Epithelial cell of esophagus (primary cell): ENCODE measurements at places on chromosomes 3 and 15.

DNA sequence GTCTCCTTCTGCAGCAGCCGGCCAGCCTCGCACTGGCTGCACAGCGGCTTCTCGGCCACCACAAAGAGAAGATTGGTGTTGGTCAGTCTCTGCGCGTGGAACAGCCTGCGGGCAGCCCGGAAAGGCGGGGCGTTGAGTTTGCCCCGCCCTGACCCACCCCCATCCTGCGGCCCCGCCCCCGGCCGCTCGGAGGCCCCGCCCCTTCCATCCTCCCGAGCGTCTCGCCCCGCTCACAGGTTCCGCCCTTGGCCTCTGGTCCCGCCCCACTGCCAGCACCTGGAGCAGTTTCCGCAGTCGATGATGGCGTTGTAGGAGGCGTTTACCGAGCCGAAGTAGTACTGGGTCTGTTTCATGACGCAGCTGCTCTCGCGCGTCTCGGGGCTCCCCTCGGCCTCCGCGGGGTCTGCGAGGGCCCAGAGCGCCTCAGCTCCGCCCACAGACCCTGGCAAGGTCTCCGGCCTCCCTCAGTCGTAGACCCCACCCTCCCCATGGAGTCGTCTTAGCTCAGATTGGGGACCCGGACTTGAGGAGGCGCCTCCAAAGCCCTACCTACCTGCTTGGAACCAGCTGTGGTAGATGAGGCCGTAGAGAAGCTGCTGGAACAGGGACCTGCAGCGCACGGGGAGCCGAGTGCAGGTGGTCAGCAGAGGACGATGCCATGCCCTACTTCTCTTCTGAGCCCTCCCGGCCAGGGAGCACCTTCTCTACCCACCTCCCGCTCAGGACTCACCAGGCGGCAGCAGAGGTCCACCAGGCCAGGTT, 5.9 kb upstream of the TMEM115 start:
- DNase-seq, result peak; percentile 95

GRCh38 chr15:31111091-31111647, 9.6 kb upstream of the TRPM1 start:
- no peak for DNase-seq

DNA sequence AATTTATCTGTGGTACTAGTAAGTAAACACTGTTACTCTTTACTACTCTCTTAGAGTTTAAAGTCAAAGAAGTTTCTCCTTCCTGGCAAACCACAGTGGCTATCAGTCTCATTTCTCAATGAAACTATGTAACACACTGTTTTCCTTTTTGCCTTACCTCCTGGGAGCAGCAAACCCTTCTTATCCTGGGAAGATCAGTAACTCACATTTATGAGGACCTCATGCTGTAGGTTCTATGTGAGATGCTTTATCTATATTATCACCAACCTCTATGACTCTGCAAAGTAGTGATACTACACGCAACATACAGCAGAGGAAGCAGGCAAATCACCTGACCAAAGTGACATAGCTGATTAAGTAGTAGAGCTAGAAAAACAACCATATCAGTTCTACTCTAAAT, 35.3 kb downstream of the PBRM1 start:
- no peak for DNase-seq

- no peak for DNase-seq
Measured at GRCh38 chr3:46670000-46670890, 23.2 kb downstream of the ALS2CL start.

- no peak for DNase-seq
Measured at GRCh38 chr3:180414157-180414556, 187.8 kb upstream of the TTC14 start.

GRCh38 chr3:166554023-166554422, 716.8 kb upstream of the BCHE start:
- no peak for DNase-seq

DNA sequence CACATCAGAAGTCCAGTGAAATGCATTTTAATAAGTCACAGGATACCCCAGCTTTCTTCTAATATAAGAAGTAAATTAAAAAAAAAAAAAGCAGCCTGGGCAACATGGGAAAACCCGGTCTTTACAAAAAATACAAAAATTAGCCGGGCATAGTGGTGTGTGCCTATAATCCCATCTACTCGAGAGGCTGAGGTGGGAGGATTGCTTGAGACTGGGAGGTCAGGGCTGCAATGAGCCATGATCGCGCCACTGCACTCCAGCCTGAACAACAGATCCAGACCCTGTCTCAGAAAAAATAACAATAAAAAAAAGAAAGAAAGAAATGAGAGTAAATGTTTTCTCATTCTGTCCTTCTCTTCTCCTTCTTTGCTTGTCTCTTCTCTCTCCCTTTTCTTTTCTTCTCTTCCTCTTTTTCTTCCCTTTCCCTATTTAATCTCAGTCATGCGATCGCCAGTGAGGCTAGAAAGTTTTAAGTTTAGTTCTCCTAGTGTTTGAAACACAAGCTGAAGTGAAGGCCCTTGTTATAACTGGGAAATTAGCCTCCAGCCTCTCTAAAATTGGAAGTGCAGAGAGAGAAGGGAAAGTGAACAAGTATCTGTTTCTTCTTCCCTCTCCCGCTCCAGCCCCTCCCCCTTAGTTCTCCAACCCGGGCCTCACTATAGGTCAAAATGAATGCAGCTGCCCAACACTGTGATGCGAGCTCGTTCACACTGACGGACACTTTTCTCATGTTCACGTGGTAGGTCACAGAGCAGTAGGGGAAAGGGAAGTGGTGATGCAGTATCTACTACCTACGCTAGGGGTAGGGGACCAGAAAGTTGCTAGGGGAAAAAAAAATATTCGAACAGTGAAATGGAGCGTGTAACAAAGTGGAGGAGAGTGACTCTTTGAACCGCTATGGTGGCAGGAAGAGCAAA, 23.5 kb upstream of the TSC22D2 start:
- DNase-seq, result no peak

- DNase-seq, result peak; percentile 73
Measured at GRCh38 chr3:111035902-111036301, 35.7 kb upstream of the NECTIN3 start.

- peak; percentile 55 for DNase-seq
Measured at GRCh38 chr3:50010959-50011358, 71.0 kb downstream of the RBM6 start.

DNA sequence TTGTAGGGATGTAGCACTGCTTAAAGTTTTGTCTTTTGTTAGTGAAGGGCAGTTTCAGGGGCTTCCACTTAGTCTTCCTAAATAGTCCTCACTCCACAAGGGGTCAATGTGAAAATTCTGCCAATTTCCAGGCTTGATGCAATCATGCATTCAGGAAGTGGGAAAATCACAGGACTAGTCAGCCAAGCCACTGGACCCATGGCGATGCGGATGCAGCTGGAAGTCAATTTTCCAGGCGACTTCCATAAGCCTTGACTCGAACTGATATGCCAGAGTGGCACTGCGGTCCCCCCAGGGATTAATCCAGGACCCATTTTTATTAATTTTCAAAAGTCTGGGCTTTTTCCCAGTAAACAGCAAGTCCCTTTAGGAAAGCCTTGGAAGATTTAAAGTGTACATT, 26.1 kb downstream of the GBE1 start:
- no peak for DNase-seq

GRCh38 chr3:32583708-32584107, 13.1 kb upstream of the DYNC1LI1 start:
- peak; percentile 38 for DNase-seq

- DNase-seq, result no peak
Measured at GRCh38 chr3:111861391-111861790, 2.3 kb downstream of the PHLDB2 start.

DNA sequence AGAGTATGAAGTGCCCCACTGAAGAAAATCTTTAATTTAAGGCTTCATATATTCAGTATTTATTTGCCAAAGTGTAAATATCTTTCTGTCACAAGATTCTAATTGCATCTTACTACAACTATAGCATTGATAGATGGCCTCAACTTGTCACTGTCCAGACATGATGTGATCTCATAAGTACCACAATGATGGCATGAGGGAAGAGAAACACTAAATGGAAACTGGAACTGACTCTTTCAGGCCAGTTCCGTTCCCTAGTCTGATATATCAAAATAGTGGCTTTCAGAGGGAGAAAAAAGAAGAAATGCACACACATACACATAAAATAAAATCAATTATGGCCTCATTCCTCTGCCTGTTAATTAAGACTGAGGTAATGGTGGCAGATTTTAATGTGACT, 615.7 kb downstream of the TBL1XR1 start:
- no peak for DNase-seq

DNA sequence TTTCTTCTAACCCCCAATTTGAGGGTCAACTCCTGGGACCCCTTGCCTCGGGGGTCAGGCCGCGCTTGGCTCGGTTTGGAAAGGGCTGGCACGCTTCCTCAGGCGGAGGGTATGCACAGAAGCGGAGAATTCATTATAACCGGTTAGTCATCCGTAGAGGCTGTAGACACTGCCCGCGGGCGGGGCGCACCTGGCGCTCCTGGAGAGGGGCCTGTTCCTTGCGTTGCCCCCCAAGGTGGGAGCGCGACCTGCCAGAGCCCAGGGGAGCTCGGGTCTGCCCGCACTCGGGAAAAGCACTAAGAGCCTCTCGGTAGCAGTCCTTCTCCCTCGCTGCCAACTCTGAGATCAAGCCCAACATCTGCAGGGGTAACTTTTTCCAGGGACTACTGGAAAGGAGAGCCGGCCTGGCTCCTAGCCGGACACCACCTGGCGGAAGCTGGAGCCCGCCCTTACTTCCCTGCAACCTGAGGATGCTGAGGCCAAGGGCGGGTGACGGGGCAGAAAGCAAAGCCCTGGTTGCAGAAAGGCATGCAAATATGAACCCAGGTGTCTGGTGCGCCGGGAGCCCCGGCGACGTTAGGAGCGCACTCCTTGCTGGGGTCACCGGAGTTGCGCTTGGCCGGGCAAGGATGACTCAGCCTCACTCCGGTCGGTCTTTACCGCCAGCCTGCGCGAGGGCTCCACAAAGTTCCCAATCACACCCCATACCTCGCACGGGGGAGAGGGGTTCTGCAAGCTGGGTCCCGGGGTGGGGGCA, 1.5 kb upstream of the CACNA2D3 start:
- no peak for DNase-seq

DNA sequence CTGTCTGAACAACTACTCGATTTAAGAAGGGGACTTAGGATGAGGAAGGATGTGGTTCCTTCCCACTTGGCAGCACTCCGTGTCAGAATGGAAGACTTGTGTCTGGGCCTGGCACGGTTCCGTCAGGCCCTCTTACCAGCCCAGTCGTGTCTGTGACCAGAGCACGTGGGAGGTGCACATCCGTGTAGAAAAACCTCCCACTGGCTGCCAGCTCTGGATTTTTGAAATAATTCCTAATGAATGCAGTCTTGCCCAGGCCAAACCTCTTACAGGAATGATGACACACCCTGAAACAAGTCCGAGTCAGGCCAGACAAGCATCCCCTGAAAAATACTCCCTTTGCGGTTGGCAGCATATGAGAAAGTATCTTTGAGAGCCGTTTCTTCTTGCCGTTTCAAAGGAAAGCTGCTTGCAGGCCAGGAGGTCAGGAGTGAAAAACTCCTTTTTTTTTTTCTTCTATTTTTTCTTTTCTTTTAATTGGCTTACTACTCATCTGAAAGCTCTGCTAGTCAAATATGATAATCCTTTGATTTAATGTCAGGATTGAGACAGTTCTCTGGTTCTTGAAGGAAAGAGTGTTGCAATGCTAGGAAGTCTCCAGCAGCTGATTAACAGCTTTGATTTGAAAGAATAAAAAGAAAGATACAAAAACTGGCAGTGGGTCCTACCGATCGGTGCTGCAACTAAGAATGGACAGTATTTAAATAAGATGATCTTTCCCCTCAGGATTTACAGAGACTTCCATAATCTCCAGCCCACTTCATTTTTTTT, 19.8 kb downstream of the IL1RAP start:
- peak; percentile 96 for DNase-seq

- DNase-seq, result peak; percentile 40
Measured at GRCh38 chr3:37308247-37308646, 133.9 kb upstream of the LRRFIP2 start.

GRCh38 chr15:92421976-92422375, 28.3 kb downstream of the ST8SIA2 start:
- no peak for DNase-seq

- DNase-seq, result no peak
Measured at GRCh38 chr15:42171795-42172194, 15.4 kb upstream of the PLA2G4F start.

DNA sequence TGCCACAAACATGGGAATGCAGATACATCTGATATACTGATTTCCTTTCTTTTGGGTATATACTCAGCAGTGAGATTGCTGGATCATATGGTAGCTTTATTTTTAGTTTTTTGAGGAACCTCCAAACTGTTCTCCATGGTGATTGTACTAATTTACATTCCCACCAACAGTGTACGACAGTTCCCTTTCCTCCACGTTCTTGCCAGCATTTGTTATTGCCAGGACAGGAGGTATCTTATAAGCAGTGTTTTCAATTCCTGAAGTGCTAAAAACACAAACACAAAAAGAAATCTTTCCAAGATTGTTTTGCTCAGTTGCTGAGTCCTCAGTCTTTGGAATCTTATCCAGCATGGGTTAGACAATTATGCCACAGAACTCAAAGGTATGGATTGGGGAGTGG, 13.5 kb downstream of the GTF2E1 start:
- DNase-seq, result no peak

- DNase-seq, result no peak
Measured at GRCh38 chr15:74345051-74345450, 22.4 kb downstream of the CYP11A1 start.

DNA sequence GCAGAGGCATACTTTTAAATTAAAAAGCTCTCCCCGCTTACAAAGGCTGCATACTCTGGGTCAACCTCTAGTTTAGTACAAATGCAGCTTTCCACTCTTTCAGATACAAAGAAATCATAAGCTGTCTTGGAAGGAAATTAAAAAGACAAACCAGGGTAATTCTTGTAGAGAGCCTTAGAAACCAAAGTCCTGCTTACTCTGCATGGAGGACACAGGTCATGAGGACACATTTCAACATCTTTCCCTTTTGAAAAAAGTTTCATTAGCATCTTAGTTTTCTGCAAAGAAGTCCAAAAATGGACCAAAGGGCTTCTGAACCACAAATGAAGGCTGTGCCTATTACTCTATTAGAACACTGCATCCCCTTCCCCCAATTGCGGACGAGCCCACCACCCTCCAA, 50.5 kb upstream of the WNT5A start:
- DNase-seq, result no peak

- no peak for DNase-seq
Measured at GRCh38 chr15:57917998-57918397, 147.5 kb downstream of the ALDH1A2 start.

- no peak for DNase-seq
Measured at GRCh38 chr3:143830786-143831185, 17.5 kb downstream of the SLC9A9 start.
